ENCODE measurements at places on chromosomes 7 and 10. TPM values are rescaled to one million over a fixed set of nuclear protein-coding genes. Genes with fewer than 3 reads are reported as not detected.

GRCh38 chr10:33183655-33184054 is 150.8 kb downstream of the NRP1 start:
- DNase-seq = no peak

DNA sequence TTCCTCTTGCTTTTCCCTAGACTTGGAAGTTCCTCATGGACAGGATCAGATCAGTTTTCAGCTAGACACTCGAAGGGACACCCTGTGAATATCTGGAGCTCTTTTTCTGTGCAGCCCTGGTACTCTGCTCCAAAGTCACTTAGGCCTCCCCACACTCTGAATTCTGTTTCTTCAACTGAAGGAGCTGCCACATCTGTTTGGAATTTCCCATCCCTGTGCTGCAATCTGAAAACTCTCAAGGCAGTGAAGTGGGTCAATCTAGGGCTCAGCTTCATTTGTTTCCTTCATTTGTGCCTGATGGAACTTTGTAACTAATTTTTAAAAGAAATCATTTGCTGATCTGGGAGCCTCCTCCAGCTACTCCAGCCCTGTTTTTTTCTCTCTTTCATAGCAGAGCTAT is 9.6 kb downstream of the EPC1 start:
- DNase-seq = no peak

UCMA gene
- 8.6 TPM for total RNA-seq

- DNase-seq = no peak
Observed at GRCh38 chr10:45180946-45181875, 134.2 kb downstream of the OR13A1 start.

CCNY gene
- 29.0 TPM for total RNA-seq

- DNase-seq = no peak
Observed at GRCh38 chr7:17651863-17652385, 288.4 kb downstream of the SNX13 start.

GRCh38 chr10:69123306-69123746 is 652 bp upstream of the VPS26A start:
- DNase-seq = peak; percentile 73

DNA sequence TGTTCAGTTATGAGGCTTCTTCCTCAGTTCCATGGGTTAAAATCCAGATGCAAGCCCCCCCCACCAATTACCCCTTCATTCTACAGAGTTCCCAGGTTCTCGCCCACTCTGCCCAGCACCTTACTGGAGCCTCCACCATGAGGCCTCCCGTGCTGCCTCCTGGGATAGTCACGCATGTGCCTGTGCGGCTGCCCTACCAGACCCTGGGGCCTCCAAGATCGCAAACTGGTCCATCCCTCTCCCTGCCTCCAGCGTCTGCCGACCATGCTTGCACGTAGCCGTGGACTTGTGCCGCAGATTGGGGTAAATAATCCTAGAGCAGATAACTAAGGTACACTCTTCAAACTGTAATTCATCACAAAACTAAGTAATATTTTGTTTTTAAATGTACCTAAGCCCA is 611.2 kb downstream of the PTPRN2 start:
- DNase-seq = no peak

ZNF438 gene
- 0.74 TPM for total RNA-seq

DNA sequence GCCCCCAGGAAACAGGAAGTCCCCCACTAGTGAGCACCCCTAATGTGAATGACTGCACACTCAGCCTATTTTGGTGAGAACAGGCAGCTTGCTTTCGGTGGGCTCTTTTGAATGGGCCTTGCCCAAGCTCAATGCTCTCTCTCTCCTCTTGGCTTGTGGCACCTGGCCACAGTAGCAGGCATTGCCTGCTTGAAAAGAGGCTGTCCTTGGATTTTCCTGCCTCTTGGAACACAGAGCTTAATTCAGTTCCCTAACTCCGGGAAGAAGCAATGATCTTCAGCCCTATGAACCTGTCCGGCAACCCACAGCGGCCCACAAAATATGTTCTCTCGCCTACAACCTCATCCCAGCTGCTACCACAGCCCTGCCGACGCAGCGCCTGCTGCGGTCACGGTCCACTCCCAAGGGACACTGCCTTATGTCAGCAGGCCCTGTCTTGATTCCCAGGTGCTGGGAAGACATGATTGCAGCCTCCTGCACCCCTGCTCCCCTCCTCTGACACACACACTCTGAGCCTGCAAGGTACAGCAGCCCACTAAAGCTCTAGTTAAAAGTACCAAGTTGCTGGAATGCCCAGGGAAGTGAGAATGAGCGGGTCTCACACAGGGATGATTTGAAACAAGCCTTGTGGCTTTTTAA is 715.5 kb upstream of the GALNT17 start:
- DNase-seq = no peak

DNA sequence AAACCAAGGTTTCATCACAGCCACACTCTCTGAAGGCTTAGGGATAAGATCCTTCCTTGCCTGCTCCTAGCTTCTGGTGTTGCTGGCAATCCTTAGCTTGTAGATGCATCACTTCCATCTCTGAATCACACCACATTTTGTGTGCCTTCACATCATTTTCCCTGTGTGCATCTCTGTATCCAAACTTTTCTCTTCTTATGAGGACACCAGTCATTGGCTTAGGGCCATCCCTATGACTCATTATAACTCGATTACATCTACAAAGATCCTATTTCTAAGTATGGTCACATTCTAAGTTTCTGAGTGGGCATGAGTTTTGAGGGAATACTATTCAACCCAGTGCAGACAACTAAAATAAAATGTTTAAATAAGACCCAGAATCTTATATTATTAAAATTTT is 121.7 kb downstream of the C7orf25 start:
- no peak for DNase-seq

GSTO2 gene
- total RNA-seq = 30.7 TPM

- peak; percentile 81 for DNase-seq
Observed at GRCh38 chr7:90246171-90246570, 1.2 kb downstream of the CFAP69 start.

- no peak for DNase-seq
Observed at GRCh38 chr10:89164080-89164479, 43.0 kb downstream of the CH25H start.

DNA sequence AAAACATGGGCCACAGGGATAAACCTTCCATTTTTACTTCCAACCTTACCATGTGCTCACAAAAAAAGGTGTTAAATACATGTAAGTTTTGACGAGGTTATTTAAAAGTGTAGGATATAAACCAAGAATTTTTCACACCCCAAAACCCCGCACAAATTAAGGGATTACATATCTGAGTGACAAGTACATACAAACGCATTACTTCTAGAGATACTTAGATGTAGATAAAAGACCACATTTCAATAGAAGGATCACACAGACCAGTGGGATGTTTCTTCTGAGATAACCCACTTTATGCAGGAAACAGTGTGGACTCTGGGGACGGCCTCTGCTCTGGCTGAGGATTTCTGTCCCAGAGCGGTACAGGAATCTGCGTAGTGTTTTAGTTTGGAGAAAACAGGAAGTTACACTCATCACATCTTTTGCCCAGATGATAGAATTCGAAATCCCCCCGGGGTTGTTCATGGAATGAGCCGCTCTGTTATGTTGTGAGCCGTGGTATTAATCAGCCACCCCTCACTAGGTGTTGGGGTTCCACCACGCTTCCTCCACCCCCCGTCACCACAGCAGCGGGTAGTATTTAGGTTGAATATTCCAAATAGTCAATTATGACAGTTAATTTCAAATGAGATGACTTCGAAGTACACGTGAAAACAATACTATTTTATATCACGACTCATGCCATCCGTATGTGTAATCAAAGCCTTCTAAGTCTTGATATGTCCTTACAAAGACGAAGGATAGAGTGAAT is 1.3 kb upstream of the CUL1 start:
- DNase-seq = no peak

- DNase-seq = no peak
Observed at GRCh38 chr7:75663302-75663907, 75.3 kb downstream of the HIP1 start.

PNLIPRP1 gene
- not detected for total RNA-seq

DNA sequence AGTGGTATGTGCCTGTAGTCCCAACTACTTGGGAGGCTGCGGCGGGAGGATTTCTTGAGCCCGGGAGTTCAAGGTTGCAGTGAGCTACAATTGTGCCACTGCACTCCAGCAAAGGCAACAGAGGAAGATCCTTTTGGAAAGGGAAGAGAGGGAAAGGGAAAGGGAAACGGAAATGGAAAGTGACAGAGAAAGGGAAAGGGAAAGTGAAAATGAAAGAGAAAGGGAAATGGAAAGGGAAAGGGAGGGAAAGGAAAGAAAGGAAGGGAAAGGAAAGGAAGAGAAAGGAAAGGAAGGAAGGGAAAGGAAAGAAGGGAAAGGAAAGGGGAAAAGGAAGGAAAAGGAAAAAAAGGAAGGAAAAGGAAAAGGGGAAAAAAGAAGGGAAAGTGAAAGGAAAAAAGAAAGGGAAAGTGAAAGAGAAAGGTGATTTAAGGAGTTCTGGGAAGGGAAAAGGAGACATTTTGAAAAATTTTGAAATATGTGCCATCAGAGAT is 2.3 kb upstream of the ZC3HAV1 start:
- DNase-seq = no peak

Measured in GM23338 (cell line).